ENCODE measurements at places on chromosomes 2 and 18.

- DNase-seq: no peak
Observed at GRCh38 chr2:3307901-3308300, 69.7 kb downstream of the EIPR1 start.

DNA sequence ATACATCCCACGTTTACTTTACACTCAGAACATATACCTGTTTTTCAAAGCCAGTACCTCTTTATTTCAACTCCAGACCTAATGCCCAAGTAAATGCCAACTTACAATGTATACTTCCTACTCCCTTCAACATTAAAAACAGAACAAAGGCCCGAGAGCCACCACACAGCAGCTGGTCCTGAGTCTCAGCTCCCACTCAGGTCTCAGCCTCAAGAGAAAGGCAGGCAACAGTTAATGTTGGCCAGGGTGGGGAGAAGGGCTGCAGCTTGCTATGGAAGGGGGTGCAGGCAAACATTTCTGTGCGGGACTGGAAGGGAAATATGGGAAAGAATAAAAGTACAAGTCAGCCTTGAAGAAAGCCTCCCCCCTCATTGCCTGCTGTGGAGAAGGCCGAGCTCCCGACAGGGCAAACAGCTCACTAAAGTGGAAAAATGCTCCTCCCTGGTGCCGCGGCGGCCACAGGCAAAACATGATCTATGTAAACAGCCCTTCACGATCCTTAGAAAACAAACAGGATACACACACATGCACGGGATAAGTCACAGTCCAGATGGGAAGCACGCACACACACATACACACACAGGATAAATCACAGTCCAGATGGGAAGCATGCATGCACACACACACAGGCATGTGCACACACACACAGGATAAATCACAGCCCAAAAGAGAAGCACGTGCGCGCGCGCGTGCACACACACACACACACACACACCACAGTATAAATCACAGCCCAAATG, 67.4 kb downstream of the ADNP2 start:
- no peak for DNase-seq

DNA sequence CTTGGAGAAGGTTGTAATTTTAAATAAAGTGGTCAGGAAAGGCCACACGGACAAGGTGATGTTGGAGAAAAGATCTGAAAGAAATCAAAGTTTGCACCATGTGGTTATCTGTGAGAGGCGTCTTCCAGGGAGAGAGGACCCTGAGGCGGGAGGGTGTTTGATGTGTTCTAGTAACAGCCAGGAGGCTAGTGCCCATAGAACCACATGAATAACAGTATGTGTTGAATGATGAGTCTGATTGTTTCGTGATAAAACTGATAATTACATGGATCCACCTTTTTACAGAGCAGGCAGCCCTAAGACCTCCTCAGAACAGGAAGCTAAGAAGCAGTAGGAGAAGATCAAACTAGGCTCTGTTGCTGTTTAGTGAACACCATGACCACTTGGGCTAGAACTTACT, 91.4 kb downstream of the SCG2 start:
- DNase-seq: no peak

- DNase-seq: no peak
Observed at GRCh38 chr2:14572633-14573032, 59.9 kb upstream of the LRATD1 start.
